ENCODE measurements at places on chromosomes 7 and 10.

DNA sequence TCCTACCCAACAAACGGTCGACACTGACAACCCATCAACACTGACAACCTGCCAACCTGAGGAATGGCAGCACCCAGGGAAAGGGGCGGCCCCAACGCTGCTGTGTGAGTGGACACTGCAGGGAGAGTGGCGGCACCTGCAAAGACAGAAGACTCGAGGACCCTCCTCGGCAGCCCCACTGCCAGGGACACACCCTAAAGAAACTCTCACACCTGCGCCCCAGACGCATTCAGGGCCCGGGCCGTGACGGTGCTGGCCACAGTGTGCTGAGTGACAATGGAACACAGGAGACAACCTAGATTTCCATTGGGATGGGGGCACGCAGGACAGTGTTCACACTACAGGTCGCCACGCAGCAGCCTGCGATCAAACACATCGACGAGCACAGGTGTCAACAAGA lies 3.6 kb downstream of the CAMK2B start:
- no peak for DNase-seq

DNA sequence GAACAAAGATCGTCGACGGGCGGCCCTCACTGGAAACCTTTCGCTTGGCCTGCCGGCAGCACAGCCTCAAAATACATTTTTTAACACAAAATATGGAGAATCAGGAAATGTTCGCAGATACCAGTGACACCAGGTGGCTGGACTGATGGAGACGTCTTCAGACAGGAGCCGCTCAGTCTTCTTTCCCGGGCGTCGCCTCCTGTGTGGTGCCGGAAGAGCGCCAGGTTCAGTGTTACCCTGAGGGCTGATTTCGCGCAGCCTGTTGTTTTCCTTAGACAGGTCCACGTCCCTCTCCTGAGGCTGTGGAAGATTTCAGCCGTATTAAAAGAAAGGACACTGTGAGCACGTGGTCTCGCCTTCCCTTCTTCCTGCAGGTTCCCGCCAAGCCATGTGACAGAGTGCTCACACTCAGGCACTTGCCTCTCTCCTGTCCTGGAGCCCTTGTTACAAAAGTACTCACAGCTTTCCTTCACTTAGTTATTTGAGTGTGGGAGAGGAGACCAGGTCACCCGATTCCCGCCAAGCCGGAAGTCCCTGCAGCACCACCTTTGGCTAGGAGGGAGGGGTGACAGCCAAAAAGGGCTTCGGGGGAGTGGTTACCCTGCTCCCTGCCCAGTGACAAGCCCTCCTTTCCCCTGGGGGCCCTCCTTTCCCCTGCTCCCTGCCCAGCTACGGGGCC lies 21.7 kb upstream of the PWWP2B start:
- DNase-seq: no peak

- no peak for DNase-seq
Observed at GRCh38 chr7:24531255-24531654, 42.0 kb upstream of the PALS2 start.

DNA sequence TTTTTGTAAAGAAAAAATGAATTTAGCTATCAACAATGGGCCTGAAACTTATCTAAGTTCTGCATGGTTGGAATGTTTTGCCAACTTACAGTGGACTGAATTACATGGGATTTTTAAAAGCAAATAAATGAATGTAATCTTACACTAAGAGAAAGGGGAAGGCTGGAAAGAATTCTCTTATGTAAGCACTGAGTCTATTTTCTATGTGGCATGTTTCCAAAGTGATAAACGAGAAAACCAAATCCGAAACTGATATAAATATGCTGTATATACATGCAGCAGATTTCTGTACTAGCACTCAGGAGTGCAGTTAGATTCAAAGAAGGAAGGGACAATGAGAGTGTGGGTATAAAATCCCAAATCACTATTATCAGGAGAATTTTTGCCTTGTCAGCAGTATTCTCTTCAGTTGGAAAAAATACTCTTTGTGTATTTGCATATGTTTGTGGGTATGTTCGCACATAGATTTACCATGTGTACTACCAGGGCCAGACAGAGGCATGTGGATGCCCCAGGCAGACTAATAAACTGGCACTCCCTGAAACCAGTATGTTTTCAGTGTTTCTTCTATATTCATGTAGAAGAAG lies 334.3 kb upstream of the SEMA3D start:
- DNase-seq: no peak

DNA sequence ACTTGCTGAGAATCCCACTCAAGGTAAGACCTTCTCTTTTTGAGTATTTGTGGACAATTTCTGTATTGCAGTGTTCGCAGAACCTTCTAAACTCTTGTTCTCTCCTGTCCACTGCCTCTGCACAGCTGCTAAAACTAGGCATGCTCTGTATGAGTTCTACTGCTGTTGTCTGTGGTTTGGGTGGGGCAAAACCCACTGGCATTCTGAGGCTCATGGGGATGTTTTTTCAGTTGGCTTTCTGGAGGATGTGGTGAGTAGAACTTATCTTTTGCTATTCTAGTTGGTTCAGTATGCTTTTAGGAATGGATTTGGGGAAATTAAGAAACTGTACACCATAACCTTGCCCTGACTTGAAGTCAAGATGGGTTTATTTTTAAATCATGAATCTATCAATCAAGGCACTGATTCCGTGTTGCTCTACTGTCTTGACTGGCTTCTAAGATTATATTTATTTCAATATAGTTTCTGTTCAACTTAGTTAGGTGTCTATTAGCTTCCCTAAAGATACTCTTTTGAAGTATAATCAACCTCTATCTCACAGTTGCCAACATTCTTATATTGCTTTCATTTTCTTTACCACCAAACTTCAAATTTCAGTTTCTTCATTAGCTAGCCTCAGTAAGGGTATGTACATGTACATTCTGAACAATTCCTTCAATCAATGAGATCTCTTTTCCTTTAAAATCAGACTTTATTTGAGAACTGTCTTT lies 25.0 kb upstream of the C1GALT1 start:
- DNase-seq: peak; percentile 18

GRCh38 chr7:17118412-17118811 lies 180.0 kb upstream of the AHR start:
- no peak for DNase-seq

GRCh38 chr10:130180416-130180815 lies 44.2 kb downstream of the GLRX3 start:
- no peak for DNase-seq

GRCh38 chr7:150753826-150754603 lies 16.8 kb downstream of the GIMAP5 start:
- DNase-seq: no peak

DNA sequence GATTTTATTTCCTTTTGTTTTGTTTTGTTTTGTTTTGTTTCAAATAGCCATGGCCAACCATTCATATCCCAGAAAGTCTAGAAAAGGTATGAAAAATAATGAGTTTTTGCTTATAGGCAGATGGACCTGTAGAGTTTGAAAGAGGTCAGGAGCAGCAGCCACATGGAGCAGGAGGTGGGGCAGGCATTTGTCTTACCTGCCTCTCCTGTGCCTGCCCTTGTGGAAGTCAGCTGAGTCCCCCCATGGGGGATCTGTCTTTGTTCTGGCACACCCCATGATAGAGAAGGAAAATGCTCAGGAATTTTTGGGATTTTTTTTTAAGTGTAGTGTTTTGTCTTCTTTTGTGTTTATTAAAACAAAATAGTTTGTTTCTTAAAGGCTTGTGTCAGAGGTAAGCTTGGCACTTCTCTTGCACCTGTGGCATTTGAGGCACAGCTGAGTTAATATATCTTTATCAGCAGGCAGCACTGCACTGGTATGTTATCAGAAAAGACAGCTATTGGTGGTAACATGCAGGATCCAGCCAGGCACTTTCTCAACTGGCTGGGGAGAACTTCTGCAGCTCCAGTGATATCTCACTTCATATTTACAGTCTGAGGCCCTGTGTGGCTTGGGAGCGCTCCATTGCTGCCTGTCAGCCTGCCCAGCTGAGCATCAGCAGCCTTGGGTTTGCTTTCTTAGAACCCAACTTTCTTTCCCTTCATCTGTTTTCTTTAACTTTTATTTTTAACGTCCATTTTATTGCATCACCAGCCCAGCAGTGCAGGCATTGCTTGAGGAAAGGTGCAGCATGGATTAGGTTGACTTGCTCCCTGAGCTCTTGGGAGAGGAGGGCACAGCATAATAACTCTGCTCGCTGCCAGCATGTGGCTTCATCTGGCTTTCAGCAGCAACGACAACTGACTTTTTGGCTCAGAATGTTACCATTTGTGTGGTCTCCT lies 44.4 kb downstream of the LRRC4 start:
- DNase-seq: no peak

GRCh38 chr10:93376372-93377293 lies 105.5 kb downstream of the MYOF start:
- DNase-seq: no peak

GRCh38 chr7:106367018-106367420 lies 82.2 kb upstream of the NAMPT start:
- no peak for DNase-seq

- no peak for DNase-seq
Observed at GRCh38 chr7:158296798-158297104, 290.9 kb downstream of the PTPRN2 start.

DNA sequence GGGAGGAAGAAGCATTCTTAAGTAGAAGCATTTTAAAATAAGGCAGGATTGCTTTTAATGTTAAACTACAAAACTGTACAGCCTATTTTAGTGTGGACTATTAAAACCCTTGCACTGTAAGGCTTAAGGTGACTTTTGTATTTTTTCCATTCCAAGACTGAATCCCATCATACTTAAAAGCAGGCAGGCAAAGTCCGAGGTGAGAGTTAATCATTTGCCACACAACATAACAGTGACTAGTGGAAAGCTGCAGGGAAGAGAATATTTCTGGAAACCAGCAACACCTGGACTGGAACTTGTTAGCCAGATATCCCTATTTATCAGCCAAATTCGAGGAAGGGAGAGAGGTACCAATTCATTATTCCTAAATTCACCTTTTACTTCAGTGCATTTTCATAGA lies 3.5 kb downstream of the PRR15 start:
- DNase-seq: no peak

GRCh38 chr10:34889004-34889869 lies 74.1 kb upstream of the PARD3 start:
- DNase-seq: no peak

DNA sequence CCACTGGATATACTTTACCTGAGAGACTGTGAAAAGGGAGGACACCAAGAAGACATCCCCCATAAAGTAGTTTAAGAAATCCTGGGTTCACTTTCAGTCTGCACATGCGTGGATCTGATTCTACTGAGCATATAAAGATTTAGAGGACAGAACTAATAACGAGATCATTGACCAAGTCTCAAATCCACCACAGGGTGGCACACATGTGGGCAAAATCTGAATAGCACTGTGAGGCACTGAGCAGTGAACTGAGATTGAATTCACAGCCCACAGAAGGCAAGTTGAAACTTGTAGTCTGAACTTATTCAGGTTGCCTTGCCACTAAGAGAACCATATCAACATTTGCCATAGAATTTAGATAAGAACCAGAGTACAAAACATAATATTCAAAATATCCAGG lies 818.6 kb downstream of the GRID1 start:
- DNase-seq: no peak

- DNase-seq: no peak
Observed at GRCh38 chr10:118970770-118971169, 58.7 kb upstream of the NANOS1 start.

DNA sequence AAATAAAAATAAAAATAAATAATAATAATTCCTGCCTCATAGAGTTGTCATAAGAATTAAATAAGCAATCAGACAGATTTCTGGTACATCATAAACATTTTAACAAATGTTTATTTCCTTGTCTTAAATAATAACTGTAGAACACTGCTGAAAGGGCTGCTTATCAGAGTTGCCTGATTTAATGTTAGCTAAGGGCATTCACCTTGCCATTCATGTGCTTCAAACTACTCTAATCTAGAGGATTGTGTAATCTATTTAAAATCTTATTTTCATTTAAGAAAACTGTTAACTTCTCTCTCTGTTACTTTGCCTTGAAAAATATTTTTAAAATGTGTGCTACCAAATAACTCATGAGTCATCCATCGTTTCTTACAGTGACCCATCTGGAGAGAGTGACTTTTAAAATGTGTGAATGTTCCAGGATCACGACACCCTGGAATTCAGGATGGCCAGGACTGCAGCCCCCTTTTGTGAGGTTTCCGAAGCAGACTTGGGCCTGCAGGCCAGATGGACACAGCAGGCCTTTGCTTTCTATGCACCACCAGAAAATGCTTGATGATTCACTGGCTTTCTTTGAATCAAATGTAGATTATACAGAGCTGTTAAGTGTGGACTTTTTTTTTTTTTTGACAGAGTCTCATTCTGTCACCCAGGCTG lies 109.1 kb upstream of the TNS3 start:
- DNase-seq: no peak

- DNase-seq: no peak
Observed at GRCh38 chr7:80999100-80999499, 80.2 kb upstream of the SEMA3C start.

DNA sequence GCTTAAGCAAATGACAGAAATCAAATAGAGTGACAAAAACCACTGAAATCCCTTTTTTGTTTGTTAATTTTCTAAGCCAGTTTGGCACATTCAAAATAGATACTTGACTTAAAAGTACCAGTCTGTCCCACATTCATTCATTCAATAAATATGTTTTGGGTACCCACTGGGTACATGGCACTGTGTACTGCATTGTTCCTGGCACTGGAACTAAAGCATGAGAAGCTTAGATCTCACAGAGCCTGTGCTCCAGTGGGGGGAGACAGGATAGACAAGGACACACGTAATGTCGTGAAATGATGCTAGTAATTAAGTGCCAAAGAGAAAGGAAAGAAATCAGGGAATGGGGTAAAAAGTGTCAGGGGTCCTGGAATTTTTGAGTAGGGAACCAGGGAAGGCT lies 13.0 kb downstream of the MTURN start:
- DNase-seq: no peak

GRCh38 chr10:90587081-90587491 lies 270.8 kb downstream of the HTR7 start:
- no peak for DNase-seq

GRCh38 chr7:47762207-47762606 lies 180.3 kb upstream of the TNS3 start:
- no peak for DNase-seq

DNA sequence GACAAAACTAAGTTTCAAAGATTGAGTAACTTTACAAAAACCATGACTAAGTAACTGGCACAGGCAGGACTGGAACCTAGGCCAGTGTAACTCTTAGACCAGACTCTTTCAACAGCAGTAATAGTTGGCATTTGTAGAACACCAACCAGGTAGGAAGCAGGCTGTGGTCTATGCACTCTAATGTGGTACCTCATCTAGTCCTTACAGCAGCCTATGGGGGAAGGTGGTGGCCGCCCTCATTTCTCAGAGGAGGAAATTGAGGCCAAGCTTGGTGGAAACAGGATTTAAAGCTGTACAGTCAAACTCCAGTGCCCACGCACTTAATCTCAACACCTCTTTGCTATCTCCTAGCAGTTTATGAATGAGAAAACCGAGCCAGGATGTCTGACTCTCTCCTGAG lies 165.4 kb upstream of the LRGUK start:
- no peak for DNase-seq

DNA sequence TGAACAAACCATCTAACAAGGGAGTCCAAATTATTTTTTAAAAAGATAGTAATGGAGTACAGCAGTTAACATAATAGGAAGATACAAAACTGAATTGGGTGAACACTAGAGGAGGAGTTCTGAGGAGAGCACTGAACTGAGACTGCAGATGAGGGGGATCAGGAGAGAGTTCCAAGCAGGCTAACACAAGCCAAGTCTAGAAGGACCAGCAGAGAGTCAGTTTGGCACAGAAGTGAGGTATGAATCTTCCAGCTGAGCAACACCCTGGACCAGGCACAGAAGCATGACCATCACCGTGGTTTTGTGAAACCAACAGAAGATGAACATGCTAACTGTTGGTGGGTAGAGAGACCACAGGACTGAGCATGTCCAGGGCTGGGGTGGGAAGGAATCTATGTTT lies 30.8 kb upstream of the PLCE1 start:
- no peak for DNase-seq
